Activated CD4-positive, CD25-positive, alpha-beta regulatory T cell (primary cell): ENCODE measurements at places on chromosomes 3 and 15.

GRCh38 chr3:54849360-54849759 is 78.5 kb downstream of the LRTM1 start:
- DNase-seq = no peak

- no peak for DNase-seq
Observed at GRCh38 chr3:171274222-171274621, 186.0 kb downstream of the TNIK start.

- no peak for DNase-seq
Observed at GRCh38 chr3:193830791-193831191, 237.8 kb downstream of the OPA1 start.

DNA sequence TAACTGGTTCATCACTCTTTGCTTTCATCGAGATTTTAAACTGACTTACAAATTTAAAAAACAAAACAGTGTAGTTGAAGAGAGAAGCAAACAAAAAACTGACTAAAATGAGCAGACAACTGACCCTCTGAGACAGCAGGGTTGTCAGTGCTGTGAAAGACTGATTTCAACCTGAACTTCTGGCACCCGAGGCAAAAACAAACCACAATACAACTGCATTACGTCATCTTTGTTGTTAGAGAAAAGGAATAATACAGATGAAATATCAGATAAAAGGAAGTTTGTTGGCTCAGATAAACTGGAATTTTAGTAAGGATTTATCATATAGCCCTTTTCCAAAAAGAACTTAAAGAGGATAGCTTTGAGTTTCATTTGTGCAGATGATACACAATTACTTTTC is 51.1 kb downstream of the PARP15 start:
- no peak for DNase-seq

- no peak for DNase-seq
Observed at GRCh38 chr3:16604433-16604832, 790 bp downstream of the DAZL start.

- DNase-seq = no peak
Observed at GRCh38 chr3:157816296-157816695, 289.9 kb downstream of the SHOX2 start.

GRCh38 chr3:10417847-10418246 is 87.5 kb downstream of the ATP2B2 start:
- DNase-seq = no peak

DNA sequence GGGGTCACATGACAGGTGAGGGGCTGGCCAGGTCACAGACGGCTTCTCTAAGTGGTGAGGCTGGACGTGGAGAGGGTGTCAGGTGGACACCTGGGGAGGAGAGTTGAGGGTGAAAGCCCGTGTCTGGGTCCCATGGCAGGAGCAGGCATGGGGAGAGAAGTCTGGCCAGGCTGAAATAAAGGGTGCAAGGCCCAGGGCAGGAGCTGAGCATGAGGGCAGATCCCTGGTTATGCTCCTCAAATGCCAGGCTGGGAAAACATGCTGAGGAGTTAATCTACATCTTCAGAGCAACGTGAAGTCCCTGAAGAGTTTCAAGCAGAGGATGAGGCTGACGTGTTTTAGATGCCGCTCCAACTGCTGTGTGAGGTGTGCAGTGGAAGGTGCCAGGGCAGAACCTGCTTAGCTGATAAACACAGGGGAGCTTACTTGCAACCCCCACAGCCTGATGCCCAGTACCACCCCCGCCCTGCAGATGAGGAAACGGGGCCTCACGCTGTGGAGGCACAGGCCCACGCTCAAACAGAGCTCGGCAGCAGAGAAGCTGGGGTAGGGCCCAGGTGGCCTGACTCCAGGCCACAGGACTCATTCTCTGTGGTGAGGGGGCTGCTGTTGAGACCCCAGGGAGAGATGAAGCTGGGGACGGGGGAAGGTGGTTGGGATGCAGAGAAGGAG is 40.5 kb downstream of the HCN4 start:
- DNase-seq = no peak

DNA sequence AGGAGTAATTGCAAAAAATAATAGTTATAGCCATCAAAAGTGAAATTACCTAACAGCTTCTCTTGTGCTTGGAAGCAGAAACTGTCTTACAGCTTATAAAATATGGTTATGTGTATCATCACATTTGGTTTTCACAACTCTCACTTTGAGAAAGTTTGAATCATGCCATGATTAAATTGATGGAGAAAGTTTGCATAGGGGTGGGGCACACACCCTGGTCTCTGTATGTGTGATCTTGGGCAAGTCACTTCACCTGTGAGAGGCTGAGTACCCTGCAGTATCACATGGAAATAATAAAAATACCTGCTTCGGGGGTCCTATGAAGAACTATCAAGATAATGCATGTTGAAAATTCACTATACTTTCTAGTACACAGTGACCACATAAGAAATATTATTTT is 471.4 kb downstream of the RAP2B start:
- DNase-seq = no peak

- DNase-seq = no peak
Observed at GRCh38 chr15:98347866-98348265, 300.5 kb upstream of the IGF1R start.

DNA sequence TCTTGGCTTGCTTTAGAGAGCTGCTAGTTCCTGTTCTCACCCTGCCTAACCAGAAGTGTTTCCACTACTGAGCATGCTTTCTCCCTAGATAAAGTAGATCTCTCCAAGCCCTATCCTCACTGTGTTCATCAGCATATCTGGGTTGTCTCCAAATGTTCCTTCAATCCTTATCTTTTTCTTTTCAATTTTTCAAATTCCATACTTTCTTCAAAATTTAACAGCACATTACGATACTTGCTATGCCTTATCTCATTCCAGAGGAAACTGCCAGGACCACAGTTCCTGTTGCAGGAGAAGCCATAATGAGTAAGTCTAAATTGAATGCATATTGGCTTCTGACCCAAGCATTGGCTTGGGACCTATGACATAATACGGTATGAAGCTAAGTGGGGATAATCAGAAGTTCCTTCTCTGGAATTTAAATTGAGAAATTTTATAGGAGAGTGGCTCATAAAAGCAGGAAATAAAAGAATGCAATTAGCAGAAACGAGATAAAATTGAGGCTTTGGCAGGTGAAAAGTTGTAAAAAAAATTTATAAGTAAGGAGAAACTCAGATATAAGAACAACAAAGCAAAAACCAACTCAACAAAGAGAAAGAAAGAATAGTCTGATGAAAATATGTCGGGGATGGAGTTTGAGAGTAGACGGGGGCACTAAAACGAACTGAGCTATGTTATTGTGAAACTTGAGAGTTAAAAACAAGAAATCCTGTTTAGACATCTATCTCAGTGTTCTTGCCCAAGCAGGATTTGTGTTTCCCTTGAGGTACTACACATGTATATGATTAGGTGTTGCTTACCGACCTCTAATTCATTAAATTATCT is 631.7 kb upstream of the CCDC54 start:
- no peak for DNase-seq

DNA sequence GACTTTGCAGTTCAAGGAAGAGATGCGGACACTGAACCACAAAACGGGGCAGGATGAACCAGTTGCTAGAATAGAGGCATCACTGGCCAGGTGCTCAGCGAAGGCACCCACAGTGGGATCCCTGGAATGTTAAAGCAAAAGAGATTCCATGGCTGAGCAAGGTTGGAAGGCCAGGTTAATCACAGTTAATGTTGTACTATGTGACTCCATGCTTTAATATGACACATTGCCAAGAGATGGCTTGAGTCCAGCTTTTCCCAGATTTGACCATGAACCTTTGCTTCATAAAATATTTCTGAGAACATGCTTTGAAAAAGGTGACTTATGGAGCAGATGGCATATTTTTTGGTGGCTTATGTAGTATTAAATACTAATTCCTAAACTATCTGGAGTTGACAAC is 76.2 kb upstream of the CMTM7 start:
- DNase-seq = no peak

GRCh38 chr15:51160484-51160883 is 65.8 kb upstream of the TNFAIP8L3 start:
- DNase-seq = no peak

- DNase-seq = no peak
Observed at GRCh38 chr3:151837057-151837456, 23.1 kb downstream of the AADAC start.

DNA sequence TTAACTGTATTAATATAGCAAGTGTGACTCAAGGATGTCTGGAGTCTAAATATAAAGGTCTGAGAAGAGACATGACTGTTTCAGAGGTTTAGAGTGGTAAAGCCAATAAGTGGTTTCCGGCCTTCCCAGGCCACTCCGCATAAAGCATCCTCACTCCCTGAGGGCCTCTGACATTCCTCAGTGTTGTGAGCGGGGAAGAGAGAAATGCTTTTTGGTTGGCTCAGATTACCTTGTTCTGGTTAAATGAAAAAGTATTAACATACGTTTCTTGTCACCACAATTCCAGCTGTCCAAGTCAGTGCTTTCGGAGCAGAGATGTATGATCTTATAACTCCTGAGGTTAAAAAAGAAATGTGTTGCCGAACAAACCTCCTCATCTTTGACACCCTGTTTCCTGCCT is 103.8 kb downstream of the RBMS3 start:
- DNase-seq = no peak
